ENCODE measurements at places on chromosomes 1 and 21. TPM values are rescaled to one million over a fixed set of nuclear protein-coding genes. Genes with fewer than 3 reads are reported as not detected.

ZNF683 gene
- not detected for polyA plus RNA-seq

C1QC gene
- 38.3 TPM for polyA plus RNA-seq

RIPPLY3 gene
- 0.28 TPM for polyA plus RNA-seq

KCND3 gene
- polyA plus RNA-seq, result 2.0 TPM

B3GALNT2 gene
- polyA plus RNA-seq, result not detected

AGMAT gene
- 4.1 TPM for polyA plus RNA-seq

MYCBP gene
- 33.8 TPM for polyA plus RNA-seq

RXFP4 gene
- 0.12 TPM for polyA plus RNA-seq

KRTAP13-2 gene
- not detected for polyA plus RNA-seq

MACO1 gene
- polyA plus RNA-seq, result 21.3 TPM

CD1D gene
- 1.4 TPM for polyA plus RNA-seq

RPTN gene
- not detected for polyA plus RNA-seq
